ENCODE measurements at places on chromosomes 11 and 22.

DNA sequence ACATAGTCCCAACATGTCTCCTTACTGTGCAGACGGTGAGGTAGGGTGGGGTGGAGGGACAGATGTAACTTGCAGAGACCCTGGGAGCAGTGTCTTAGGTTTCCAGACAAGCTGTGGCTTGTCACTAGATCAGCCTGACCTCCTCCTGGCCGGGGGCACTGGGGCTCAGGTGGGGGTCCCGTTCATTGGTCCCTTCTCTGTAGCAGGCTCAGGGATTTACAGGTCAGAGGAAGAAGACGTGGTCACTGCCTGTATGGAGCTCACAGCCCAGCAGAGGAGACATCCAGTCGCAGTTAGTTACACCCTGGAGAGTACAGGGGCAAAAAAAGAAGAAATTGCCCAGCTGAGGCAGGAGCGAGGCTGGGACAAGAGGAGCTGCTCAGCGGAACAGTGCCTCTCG, 22.0 kb upstream of the TUB start:
- no peak for DNase-seq

- no peak for DNase-seq
These were observed 11.3 kb downstream of the SLC17A6 start for GRCh38 chr11:22349491-22349890.

- DNase-seq, result no peak
These were observed 8.4 kb downstream of the TMEM184B start for GRCh38 chr22:38264322-38264843.

DNA sequence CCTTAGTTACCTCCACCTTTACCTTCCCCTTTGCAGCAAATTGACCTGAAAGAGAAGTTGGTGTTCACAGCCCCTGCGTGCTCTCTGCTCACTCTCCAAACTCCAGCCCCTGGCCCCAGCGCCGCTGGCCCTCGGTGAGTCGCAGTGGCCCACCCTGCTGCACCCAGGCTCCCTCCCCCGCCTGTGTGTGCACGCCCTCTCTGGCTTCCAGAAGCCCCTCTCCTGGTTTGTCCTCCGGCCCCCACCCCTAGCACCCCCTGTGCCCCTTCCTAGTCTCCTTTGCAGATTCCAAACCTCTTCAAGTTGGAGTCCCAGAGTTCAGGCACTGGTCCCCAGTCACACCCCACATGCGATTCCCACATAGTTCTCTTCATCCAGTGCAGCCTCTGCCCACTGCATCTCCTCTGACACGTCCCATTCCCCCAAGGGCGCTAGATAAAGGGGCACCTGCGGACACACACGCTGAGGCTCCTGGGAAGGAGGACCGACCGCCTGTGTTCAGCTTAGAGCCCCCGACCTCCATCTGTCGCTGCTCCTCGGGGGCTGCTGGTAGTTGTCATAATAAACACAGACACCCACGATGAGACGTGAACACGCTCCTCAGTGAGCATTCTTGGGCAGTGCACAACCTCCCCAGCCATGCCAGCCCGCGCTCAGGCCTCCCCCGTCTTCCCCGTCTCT, 1.5 kb upstream of the PHRF1 start:
- DNase-seq, result no peak

GRCh38 chr11:124894606-124895430, 2.8 kb downstream of the ROBO4 start:
- no peak for DNase-seq

Measured in activated naive CD8-positive, alpha-beta T cell treated with anti-CD3 and anti-CD28 coated beads, Interleukin-2, amount 50 U/mL, for 16 hours (primary cell).